Activated T-helper 2 cell treated with anti-CD3 and anti-CD28 coated beads, Interferon-gamma antibody, Interleukin-2, Interleukin-4, amounts not matched to agents 10 μg/mL and 5 μg/mL and 100 μg/mL, durations not matched to agents 14 hours and 24 hours and 36 hours (primary cell): ENCODE measurements at places on chromosomes 6 and 20. TPM values are rescaled to one million over a fixed set of nuclear protein-coding genes. Genes with fewer than 3 reads are reported as not detected.

Gene MYL9
- 4.0 and 4.2 TPM in 2 replicates for total RNA-seq

Gene PYGB
- 34.5 and 37.1 TPM in 2 replicates for total RNA-seq

Gene SLC32A1
- not detected in 2 replicates for total RNA-seq

Gene ZFAND3
- 30.8 and 34.3 TPM in 2 replicates for total RNA-seq

Gene PHACTR3
- total RNA-seq = not detected in 2 replicates

Gene SLC22A3
- total RNA-seq = not detected in 2 replicates

Gene TCP11
- not detected in 2 replicates for total RNA-seq

Gene CPNE5
- 2.0 and 2.1 TPM in 2 replicates for total RNA-seq

Gene PTK7
- total RNA-seq = 3.7 TPM in 2 replicates

Gene GSTA2
- not detected in 2 replicates for total RNA-seq

Gene TMEM63B
- 20.3 and 23.6 TPM in 2 replicates for total RNA-seq

Gene ADGRF4
- not detected in 2 replicates for total RNA-seq

Gene HAO1
- total RNA-seq = not detected in 2 replicates

Gene RSPH4A
- total RNA-seq = 0.11 and 0.14 TPM in 2 replicates

Gene FOXQ1
- total RNA-seq = not detected in 2 replicates

Gene CLVS2
- total RNA-seq = not detected in 2 replicates

Gene TMC2
- not detected in 2 replicates for total RNA-seq

Gene EEF1A1
- 11,266 and 11,402 TPM in 2 replicates for total RNA-seq

Gene HLA-DQB2
- total RNA-seq = 0.25 and 0.30 TPM in 2 replicates

Gene EYS
- not detected in 2 replicates for total RNA-seq

Gene C20orf141
- not detected in 2 replicates for total RNA-seq

Gene LINC00237
- not detected in 2 replicates for total RNA-seq

Gene HRH3
- total RNA-seq = not detected in 2 replicates

Gene TAF11
- total RNA-seq = 31.6 and 34.0 TPM in 2 replicates

Gene CGA
- 0.44 and 0.59 TPM in 2 replicates for total RNA-seq
